ENCODE measurements at places on chromosomes 4 and X.
A peak's percentile ranks its signal among the peaks of the same experiment; 100 is the strongest.

DNA sequence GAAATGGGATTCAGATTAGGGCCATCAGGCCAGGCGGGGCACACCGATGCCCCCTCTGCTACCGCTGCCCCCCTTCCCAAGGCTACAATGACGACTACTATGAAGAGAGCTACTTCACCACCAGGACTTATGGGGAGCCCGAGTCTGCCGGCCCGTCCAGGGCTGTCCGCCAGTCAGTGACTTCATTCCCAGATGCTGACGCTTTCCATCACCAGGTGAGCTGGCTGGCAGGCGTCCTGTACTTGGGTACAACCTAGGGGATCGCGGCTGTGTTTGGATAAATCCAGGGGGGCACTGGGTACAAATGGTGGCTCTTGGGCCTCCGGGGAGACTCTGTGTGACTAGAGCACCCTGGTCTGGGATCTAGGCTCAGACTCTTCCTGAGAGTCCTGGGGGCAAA, 1.1 kb downstream of the EMD start:
- no peak for DNase-seq

DNA sequence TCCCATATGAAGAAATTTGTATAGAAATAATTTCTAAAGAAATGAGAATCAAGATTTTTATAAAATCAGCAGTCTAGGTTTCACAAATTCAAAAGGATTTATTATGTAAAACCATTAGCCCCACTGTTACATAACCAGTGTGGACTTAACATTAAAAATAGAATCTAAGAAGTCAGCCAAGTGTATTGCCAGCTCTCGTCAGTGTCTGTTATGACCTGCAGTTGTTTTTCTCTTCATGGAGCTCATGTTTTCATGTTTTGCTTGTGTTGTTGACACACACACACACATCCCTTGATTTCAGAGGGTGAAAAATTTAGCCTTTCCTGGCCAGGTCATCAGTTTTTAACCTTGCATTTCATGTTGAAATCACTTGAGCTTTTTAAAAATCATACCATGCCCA, 39.5 kb downstream of the USP38 start:
- no peak for DNase-seq

GRCh38 chr4:18733961-18734360, 712.4 kb upstream of the LCORL start:
- DNase-seq, result no peak

DNA sequence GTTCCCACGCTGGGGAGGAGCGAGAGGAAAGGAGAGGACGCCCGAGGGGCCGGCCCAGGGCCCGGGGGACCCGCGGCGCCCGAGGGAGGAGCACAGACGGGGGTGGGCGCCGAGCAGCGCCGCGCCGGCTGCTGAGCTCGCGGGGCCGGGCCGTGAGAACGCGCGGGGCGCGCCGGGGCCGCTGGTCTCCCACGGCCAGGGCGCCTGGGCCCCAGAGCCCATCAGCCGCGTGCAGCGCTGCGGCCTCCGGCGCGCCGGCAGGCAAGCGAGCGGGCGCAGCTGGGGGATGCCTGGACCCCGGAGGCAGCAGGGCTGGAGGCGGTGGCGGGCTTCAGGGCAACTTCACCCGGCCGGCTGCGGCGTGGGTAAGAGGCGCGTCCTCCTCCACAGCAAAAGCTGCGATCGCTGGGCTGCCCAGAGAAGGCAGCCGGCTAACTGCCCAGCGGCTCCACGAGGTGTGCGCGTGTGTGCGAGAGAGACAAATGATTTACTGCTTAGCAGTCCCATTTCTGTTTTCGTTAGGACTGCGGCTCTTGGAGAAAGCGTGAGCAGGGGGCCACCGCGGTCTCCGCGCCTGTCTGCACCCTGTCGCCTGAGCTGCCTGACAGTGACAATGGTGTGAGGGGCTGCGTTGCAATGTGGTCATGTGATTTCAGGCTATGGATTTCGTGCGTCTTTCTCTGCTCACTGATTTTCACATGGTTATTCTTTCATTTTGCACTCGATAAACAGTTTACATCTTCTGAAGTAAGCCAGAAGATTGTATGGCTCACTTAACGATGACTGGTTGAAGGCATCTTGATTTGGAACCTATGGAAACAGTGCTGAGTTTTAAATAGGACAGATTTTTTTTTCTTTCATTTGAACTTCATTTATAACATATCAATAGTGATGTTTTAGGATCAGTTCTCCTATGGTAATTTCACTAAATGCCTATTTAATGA, 1.2 kb downstream of the GUCY1A1 start:
- DNase-seq, result no peak

DNA sequence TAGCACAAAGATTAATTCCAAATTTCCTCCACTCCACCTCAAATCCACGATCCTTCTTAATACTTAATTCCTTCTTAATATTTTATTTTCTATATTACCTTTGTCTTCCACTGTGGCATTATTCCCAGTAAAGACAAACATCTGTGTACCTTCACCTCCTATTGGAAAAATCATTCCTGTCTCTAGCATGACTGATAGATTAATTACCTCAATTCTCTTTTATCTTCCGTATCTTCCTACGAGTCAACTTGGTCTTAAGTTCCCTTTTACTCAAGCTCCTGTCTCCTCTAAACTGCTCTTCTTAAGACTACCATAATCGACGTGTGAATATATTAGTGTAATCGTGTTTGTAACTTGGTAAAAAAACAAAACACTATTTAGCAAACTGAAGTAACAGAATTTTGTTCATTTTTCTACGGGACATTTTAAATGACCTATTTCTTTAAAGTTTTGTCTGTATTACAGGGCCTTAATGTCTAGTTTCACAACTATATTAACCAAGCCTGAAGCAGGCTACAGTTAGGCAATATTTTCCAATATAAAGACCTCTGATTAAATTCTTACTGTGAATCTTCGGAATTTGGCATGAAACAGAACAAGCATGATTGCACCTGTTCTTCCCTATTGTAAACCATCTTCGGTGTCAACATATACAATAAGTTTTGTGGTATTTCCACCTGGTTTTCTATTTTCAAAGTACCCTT, 1.1 kb upstream of the USP38 start:
- DNase-seq, result no peak

- DNase-seq, result no peak
These were observed 105.5 kb downstream of the TMEM164 start for GRCh38 chrX:110108381-110108821.

DNA sequence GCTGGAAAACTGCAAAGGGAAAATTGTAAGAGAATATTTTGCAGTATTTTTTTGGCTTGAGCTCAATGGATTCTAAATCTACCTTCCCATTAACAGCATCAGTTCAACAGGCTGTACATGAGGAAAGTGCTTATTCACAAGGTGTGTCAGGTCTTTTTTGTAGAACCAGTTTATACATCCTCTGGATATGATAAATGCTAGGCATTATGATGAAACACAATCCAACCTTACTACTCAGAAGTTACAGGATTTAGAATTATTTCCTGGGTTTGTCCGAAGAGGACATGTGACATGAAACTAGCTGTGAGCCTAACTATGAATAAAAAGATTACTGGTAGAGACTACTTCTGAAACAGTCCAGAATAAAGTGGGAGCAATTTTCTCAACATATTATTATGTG, 49.5 kb downstream of the ATXN3L start:
- DNase-seq, result no peak

DNA sequence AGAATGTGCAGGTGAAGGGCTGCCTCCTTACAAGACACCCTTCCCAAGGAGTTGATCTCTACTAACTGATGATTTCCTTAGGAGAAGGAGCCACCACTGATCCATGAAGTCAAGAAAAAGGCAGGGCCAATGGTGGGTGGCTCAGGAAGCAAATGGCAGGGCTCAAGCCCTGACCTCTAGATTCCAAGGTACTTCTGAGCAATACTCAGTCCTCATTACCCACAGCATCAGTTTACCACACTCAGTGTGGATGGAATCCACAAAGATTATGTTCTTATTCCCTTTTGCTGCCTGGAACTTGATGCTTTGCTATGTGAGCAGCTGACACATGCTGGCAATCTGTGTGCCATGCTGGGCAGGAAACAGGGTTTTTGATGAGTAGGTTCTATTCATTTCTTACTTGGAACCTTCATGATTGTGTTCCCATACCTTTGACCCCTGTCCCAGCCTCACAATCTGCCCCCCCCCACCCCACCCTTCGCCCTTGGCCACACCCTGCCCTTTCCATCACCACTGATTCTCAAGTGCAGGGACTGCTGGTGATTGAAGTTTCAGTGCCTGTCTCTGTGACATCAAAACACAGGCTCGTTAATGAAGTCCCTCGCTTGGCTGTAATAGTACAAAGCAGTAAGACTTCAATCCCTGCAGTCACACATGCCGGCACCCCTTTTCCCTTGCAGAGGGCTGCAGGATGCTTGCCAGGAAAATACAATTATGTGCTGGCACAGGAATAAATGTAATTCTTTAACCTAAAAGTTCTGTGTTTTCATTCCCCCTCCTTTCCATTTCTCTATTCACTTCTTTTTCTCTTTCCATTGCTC, 135.6 kb upstream of the GPC4 start:
- DNase-seq, result no peak

DNA sequence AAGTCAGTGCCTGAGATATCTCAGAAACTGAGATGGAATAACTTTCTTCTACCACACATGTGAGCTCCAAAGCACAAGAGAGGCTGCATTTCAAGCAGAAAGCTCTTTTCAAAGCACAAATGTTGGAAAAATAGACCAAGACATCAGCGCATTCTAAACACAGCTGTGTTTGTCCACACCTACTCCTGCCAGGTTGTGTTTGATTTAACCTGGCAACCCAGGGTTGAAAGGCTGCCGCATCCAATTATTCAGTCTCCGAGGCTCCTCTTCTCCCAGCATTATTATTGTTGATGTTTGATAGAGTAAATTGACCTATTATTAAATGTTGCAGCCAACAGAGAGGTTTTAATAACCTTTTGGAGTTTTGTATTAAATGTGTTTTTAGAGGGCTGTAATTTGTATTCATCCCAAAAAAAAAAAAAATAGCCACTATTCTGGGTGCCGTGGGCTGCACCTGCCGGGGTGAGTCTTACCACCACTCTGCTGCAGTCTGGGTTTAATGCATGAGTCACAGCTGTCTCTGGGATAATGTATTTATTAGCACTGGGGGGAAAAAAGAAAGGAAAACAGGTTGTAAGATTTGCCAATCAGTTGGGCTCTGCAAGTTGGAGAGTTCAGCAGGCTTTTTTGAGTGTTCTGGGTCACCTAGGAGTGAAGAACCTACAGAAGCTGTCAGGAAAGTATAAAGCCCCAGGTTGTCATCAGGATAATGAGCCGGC, 105.2 kb upstream of the NOCT start:
- no peak for DNase-seq

GRCh38 chrX:111519215-111519614, 7.8 kb downstream of the SERTM2 start:
- no peak for DNase-seq

- DNase-seq, result no peak
These were observed 10.6 kb upstream of the SLC2A9 start for GRCh38 chr4:10031668-10032590.

DNA sequence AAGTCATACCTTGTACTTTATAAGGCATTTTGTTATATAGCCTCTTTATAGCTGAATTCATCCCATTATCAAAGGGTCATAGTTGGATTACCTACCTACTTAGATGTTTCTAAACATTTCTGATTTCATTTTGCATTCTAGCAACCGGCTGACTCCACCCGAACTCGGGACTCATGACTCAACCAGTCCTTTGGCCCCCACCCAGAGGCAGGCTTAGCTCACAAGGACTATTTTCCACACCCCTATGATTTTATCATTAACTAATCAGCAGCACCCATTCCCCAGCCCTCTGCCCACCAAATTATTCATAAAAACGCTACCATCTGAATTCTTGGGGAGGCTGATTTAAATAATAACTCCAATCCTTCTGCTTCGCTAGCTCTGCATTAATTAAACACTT, 79.9 kb upstream of the EGFL6 start:
- no peak for DNase-seq

GRCh38 chr4:164373021-164373420, 380.9 kb upstream of the SMIM31 start:
- DNase-seq, result no peak

GRCh38 chrX:139815771-139816170, 107.8 kb upstream of the MCF2 start:
- DNase-seq, result no peak

- no peak for DNase-seq
These were observed 317.8 kb upstream of the GALNT7 start for GRCh38 chr4:172850838-172851237.

DNA sequence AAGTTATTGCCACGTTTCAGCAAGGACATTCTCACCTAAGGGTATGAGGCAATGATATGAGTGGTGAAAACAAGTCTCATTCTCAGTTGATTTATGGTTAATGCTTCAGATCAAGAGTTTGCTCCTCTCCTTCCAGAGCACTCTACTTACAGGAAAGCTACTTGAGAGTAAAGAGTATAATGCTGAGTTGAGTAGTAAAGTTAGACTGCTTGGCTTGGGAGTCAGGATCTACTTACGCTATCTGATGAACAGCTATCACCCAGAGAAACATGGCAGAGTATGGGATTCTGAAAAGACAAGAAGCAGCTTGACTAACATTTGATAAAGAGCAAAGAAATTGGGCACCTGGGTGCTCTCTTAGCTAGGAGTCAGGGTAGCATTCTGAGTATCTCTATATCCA, 211.8 kb downstream of the GLUD2 start:
- no peak for DNase-seq

- no peak for DNase-seq
These were observed 250.0 kb downstream of the ARHGAP24 start for GRCh38 chr4:85724791-85725563.

GRCh38 chrX:53695946-53696549, 9.5 kb upstream of the HUWE1 start:
- no peak for DNase-seq

GRCh38 chr4:76067652-76068286, 6.7 kb upstream of the ART3 start:
- DNase-seq, result peak; percentile 75

- DNase-seq, result no peak
These were observed 898.2 kb downstream of the PCDH18 start for GRCh38 chr4:136634121-136634520.
